ENCODE measurements at places on chromosomes 12 and 14.

GRCh38 chr12:55619354-55620138, 17.1 kb upstream of the OR10P1 start:
- DNase-seq: no peak

DNA sequence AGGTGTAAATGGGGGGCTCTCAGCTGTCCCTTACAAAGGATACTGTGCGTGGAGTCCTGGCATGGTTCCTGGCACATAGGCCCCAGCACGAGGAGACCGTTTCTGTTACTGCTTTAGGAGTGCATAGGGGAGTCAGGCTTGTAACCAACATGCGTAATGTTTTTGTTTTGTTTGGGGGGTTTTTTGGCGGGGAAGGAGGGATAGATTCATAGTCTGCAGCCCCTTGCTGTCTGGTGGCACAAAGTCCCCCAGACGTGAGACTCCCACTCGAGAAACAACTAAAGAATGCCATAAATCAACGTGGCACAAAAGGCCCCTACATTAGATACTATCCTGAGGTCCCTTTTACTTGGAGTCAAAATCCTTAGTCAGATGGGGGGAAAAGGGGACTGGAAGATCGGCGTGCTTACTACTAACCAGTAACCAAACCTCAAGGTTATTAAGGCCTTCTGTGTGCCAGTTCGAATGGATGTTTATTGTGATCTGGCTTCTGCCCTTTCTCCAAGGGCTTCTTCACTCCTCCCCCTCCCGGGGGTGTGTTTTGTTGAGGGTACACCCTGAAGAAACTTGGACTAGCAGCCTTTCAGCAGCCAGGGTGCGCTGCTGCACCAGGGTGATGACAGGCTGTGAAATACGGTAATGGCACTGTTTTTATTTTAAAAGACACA, 874 bp downstream of the ISCU start:
- peak; percentile 85 for DNase-seq

- DNase-seq: no peak
These were observed 7.0 kb downstream of the SLC25A29 start for GRCh38 chr14:100299238-100299560.

- DNase-seq: no peak
These were observed 428.2 kb downstream of the RAD51B start for GRCh38 chr14:68247676-68248268.

Measured in activated T-cell treated with anti-CD3 and anti-CD28 coated beads, Interleukin-2, amount 50 U/mL, for 24 hours (primary cell).